ENCODE measurements at places on chromosomes 1 and 21. TPM values are rescaled to one million over a fixed set of nuclear protein-coding genes. Genes with fewer than 3 reads are reported as not detected.

OLIG1 gene
- total RNA-seq = not detected

TMEM51 gene
- 43.6 TPM for total RNA-seq

RAB3B gene
- 9.1 TPM for total RNA-seq

OVAAL gene
- not detected for total RNA-seq
